ENCODE measurements at places on chromosomes 3 and 15.

DNA sequence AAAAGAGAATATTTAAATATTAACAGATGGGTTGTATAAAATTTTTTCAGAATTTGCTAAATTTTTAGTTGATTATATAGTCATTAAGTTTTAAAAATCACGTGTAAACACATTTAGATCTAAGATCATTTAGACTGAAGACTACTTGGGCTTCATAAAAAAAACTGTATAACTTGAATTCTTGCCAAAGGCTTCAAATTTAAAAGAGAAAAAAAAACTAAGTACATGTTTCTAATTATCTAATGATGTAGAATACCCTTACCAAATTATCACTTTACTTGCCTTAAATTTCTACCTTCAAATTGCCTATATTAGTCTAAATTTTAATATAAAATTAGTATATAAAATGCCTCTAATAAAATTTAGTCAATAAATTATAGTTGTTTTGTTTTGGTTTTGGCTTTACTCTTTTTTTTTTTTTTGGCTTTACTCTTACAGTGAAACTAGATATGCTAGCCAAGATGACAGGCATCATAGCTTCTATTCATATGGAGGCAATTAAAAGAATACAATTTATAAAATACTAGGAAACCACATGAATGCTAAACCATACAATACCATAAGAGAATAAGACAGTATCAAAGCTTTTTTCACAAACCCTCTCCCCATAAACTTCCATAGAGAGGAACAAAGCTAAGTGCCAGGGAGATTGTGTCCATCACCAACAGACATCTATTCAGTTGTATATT, 183.1 kb upstream of the KCNMB2 start:
- no peak for DNase-seq

DNA sequence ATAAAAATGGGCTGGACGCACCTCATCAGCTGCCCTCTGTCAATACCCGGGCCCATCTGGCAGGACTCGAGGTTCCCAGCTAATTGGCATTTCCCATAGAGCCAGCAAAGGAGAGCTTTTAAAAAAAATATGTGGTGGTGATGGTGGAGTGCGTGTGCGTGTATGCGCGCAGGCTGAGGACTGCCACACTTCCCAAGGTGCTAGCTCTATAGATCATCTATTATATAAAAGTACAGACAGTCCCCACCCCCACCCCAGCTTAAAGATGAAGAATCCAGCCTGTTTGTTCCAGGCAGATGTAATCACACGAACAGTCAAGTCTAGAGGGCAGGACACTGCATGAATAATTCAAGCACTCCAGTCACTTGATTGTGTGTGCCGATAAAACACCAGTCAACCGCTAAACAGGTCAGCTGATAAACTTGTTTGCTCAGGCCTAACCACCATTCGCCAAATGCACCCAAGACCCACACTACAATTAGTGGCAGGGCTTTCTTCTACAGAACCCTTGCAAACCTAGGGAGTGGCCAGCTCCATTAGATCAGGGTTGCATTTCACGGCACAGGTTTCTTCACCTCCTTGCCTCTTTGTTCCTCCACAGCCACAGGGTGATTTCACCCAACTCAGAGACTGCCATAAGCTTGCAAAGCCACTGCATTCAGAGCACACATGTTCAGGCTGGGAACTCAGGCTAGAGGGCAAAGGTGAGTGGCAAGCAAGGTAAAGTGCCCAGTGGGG, 5.8 kb downstream of the TLE3 start:
- DNase-seq, result no peak

- DNase-seq, result peak; percentile 8
Observed at GRCh38 chr3:197736010-197736490, 654 bp downstream of the RUBCN start.

DNA sequence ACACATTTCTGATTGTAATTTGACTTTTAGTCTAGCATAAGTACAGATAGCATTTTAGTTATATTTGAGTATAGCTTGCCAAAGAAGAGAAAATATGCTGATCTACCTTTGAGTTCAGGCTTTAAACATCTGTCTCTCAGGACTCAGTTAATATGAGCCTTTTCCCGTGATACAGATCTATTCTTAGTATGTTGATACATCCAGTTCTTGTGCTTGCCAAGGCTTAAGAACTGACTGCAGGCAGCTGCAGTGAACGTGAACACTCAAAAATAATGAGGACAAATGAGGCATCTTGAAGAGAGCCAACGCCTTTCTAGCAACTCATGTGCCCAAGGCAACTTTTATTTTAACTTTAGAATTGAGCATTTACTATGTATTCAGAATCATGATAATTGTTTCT, 325.5 kb downstream of the SI start:
- DNase-seq, result no peak

GRCh38 chr3:160112996-160113395, 112.2 kb upstream of the C3orf80 start:
- no peak for DNase-seq

GRCh38 chr3:125589547-125590122, 5.7 kb downstream of the OSBPL11 start:
- DNase-seq, result no peak

DNA sequence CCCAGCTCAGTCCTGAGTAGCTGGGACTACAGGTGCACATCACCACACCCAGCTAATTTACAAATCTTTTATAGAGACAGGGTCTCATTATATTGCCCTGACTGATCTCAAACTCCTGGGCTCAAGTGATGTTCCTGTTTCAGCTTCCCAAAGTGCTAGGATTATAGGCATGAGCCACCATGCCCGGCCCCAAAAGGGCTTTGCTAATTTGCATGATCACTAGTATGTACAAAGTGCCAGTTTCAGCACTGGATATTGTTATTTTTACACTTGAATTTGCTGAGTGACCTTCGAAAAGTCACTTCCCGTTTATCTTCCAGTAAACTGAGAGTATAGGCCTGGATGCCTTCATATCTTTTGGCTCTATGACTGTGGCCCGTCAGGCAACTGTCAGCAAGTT, 12.2 kb downstream of the CLN6 start:
- DNase-seq, result no peak

GRCh38 chr3:150328654-150329040, 79.5 kb upstream of the TSC22D2 start:
- no peak for DNase-seq

DNA sequence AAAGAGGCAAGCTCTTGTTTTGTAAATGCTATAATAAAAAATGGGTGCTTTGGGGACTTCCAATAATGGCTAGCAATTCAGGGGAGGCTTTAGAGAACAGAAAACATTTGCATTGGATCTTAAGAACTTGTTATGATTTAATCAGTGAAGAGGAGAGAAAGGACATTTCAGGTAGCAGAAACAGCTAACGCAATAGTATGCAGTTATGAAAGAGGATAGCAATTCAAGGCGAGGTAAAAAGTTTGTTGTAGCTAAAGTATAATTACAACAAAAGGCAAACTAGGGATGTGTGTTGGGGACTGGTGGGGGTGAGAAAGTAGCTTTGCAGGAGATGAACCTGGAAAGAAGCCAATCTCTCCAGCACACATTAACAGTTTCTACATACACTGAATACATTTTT, 558.7 kb upstream of the SEMA6D start:
- no peak for DNase-seq

DNA sequence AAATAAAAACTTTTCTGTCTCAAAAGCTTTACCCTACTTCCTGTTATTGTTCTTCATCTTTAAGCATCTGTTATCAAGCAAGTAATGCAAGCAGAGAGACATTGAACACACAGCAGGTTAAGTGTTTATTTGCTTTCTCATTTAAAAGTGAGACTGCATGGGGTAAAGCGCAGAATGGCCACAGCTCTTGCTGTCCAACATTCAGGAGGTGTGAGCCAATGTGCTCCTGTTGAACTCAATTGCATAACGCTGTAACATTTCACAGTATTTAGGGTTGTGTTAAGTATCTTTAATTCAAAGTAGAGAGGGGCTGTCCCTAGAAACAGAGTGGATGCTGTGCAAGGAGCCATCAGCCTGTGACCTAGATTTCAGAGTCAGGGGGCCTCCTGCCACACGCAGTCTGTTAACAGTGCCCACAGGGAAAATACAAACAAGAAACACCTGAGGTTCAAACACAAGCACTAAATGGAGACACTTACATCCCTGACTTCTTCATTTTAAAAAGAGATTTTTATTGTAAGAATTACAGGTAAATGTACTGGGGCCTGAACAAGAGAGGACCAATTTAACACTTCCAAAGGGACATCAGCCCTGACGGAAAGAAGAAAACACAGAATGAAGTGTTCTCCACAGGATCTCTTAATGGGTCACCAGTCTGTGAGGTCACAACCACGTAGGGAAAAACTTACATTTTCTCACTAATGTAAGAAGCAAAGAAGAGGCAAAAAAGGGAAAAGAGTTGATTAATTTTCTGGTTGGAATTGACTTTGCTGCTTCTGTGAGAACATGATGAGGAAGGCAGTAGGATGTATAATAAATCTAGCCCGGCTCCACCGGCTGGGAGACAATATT, 815.1 kb downstream of the VGLL3 start:
- DNase-seq, result no peak

DNA sequence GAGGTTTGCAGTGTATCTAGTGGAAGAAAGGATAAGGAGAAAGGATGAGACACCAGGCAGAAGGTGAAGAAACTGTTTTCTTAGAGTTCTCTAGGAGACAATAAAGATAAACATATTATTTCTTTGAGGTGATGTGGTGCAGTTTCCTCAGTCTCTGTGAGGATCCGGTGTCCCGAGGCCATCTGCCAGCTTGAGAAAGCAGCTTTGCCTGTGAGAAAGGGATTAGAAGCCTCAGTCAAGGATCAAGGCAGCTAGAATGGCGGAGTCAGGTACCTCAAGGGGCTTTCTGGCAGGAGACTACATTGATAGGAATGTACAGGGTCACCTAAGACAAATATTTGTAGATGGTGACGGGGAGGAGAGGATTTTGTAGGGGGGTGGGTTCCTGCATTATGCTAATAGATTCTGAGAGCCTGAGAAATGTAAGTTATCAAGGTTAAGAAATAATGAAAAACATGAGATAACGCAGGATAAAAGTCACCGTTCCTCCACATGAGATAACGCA, 103.9 kb upstream of the MB21D2 start:
- DNase-seq, result no peak

- DNase-seq, result no peak
Observed at GRCh38 chr3:86993704-86994103, 2.8 kb upstream of the VGLL3 start.

- DNase-seq, result no peak
Observed at GRCh38 chr3:29267226-29267625, 13.6 kb upstream of the RBMS3 start.
